ENCODE measurements at places on chromosomes 7 and 10.

DNA sequence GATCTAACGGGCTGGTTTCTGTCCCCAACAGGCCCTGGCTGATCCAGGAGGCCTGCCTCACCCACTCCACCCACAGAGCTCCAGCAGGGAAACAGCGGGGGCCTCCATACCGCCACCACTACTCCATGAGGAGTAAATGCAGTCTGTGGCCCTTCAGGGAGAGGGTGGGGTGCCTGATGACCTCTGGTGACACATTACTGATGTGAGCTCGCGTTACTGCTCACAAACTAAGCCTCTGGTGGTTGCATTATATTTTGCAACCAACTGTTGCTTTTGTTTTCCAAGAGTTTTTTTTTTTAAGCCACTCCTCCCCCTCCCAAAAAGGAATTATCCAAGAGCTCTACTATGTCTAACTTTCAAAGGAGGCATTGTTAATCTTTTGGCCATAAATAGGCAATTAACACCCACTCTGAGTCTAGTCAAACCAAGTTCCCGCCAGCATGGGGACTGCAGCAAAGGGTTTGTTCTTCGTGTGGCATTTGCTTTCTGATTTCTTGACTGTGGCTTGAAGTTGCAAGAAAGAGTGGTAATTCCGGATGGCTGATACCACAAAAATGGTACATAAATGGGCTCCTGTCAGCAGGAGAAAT lies 72.6 kb downstream of the FAM53B start:
- no peak for DNase-seq
- peaks cover 92% of the 10 kb centered on the region for H3K4me1 ChIP-seq
- H3K4me3 ChIP-seq: no peak overlapping the region
- H3K27ac ChIP-seq: peak overlapping the region; percentile 84

DNA sequence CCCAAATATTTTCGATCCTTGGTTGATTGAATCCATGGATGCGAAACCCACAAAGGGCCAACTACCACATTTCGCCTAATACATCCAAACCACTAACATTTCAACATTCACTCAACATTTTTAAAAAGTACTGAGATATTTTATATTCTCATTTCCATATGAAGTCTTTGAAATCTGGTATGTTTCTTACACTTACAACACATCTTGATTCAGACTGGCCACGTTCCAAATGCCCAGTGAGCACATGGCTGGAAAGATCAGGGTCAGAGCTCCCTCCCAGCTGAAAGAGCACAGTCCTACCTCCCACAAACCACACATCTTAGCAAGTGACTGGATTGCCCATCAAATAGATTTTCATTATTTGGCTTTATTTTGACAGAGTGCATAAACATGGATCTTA lies 18.9 kb downstream of the NCAPG2 start:
- no peaks in the 10 kb centered on the region for H3K4me1 ChIP-seq
- peaks cover 14% of the 10 kb centered on the region for H3K36me3 ChIP-seq
- no peaks in the 10 kb centered on the region for H3K27me3 ChIP-seq
- no peak overlapping the region for H3K4me3 ChIP-seq

DNA sequence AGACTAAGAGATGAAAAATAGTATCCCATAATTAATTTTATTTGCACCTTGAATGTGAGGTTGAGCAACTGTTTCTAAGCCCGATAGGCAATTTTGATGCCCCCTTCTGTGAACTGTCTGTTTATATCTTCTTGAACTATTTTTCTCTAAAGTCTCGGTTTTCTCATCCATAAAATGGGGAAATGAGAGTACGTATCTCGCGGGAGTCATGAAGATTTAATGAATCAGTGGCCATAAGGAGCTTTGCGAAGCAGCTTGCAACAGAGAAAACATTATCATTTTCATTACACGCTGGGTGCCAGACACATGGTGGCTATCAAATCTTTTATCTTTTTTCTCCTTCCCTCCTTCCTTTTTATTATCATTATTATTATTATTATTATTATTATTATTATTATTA lies 108.1 kb upstream of the CARD11 start:
- no peak overlapping the region for H3K27ac ChIP-seq
- peaks cover 64% of the 10 kb centered on the region for H3K4me1 ChIP-seq
- H3K4me3 ChIP-seq: no peak overlapping the region
- H3K36me3 ChIP-seq: no peaks in the 10 kb centered on the region
- no peak for DNase-seq

DNA sequence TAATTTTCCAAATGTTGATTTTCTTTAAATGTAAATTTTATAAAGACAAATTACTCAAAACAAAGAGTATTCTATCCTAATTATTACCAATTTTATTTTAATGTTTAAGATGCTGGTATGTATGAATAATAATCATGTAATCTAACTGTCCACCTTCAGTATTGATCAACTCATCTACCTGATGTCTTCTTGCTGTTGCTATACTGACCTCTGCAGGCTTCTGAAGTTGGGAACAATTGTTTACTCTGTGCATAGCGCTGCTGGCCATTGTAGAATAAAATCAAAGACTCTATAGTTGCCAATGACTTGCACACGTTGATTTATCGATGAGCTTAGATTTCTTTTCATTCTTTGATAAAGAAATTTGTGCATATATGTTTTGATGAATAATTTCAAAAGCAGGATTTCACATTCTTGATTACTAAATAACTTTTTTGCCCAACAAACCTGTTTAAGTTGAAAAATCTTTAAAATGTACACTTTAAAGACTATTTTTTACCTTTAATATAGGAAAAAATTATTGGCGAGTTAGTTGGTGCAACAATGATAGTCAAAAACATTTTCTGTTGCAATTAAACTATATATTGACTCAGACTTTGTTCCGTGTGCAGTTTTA lies 282.3 kb downstream of the TFEC start:
- H3K4me3 ChIP-seq: no peak overlapping the region
- H3K36me3 ChIP-seq: no peaks in the 10 kb centered on the region
- H3K27me3 ChIP-seq: no peaks in the 10 kb centered on the region
- H3K4me1 ChIP-seq: no peaks in the 10 kb centered on the region
- no peak overlapping the region for H3K27ac ChIP-seq
- no peak for DNase-seq

- no peaks in the 10 kb centered on the region for H3K27me3 ChIP-seq
- H3K4me1 ChIP-seq: peaks cover 31% of the 10 kb centered on the region
- peak overlapping the region; percentile 91 for H3K4me3 ChIP-seq
- DNase-seq: no peak
- H3K36me3 ChIP-seq: peaks cover 48% of the 10 kb centered on the region
Observed at GRCh38 chr7:99499371-99499720, 735 bp downstream of the ZNF394 start.

DNA sequence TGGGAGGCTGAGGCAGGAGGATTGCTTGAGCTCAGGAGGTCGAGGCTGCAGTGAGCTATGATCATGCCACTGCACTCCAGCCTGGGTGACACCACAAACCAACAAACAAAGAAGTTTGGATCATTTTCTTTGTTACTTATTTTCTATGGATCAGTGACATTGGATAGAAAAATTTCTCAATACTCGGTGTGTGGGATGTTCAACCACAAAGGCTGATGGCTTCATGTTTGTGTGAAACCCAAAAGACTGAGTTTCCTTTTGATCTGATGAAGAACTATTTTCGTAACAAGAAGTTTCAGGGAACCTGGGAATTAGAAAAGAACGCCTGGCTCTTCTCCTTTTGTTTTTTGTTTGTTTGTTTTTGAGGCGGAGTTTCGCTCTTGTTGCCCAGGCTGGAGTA lies 104.0 kb downstream of the HOXA1 start:
- no peak for DNase-seq
- H3K36me3 ChIP-seq: no peaks in the 10 kb centered on the region
- H3K4me3 ChIP-seq: no peak overlapping the region
- no peaks in the 10 kb centered on the region for H3K27me3 ChIP-seq
- H3K4me1 ChIP-seq: peaks cover 4% of the 10 kb centered on the region
- no peak overlapping the region for H3K27ac ChIP-seq

DNA sequence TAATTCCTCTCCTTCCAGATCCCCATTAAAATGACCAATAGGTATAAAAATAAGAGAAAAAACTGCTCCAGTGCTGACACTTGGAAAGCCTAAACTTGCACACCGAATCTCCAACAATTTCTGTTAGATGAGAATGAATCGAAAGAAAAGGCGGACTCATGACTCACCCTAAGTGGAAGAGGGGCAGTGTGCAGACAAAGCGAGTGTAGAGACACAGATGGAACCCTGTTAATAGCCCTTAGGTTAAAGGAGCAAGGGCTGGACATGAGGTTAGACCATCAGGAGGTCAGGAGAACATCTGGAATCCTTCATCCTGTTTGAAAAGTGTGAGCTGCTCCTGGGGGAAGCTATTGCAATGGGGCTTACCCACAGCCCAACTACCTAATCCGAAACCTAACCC lies 103.4 kb upstream of the GLI3 start:
- DNase-seq: no peak
- no peaks in the 10 kb centered on the region for H3K4me1 ChIP-seq
- H3K4me3 ChIP-seq: no peak overlapping the region
- H3K36me3 ChIP-seq: no peaks in the 10 kb centered on the region
- no peaks in the 10 kb centered on the region for H3K27me3 ChIP-seq

GRCh38 chr10:2036209-2036608 lies 298.9 kb upstream of the ADARB2 start:
- no peak for DNase-seq
- no peak overlapping the region for H3K4me3 ChIP-seq
- no peaks in the 10 kb centered on the region for H3K36me3 ChIP-seq
- peaks cover 2% of the 10 kb centered on the region for H3K4me1 ChIP-seq
- no peak overlapping the region for H3K27ac ChIP-seq

Data from stimulated activated naive B cell treated with anti-CD40 and anti-IgM and Interleukin-4, amounts not matched to agents 10 μg/mL and 1 μg/mL and 100 μg/mL, for 72 hours (primary cell).